ENCODE measurements at places on chromosomes 5 and 9.

DNA sequence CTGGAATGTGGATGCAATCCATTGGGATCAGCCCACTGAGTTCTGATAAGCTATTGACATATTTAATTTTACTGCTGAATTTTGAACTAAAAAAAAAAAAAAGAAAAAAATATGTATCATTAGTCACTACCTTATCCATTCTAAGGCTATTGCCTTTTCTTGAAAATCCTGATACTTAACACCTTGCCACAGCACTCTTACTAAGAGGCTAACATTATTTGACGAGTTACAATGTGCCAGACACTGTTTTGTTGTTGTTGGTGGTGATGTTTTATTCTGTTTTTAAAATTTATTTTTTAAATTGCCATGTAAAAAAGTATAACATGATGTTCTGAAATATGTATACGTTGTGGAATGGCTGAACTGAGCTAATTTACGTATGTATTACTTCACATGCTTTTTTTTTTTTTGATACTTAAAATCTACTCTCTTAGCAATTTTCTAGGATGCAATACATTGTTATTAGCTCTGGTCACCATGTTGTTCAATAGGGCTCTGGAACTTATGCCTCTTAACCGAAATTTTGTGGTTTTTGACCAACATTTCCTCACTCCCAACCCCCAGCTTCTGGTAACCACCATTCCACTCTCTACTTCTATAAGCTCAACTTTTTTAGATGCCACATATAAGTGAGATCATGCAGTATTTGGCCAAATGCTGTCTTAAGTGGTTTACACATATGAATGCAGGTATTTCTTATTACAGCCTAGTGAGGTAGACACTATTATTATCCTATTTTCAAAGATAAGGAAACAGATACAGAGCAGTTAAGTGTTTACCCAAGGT lies 134.8 kb upstream of the PCA3 start:
- no peak for DNase-seq

DNA sequence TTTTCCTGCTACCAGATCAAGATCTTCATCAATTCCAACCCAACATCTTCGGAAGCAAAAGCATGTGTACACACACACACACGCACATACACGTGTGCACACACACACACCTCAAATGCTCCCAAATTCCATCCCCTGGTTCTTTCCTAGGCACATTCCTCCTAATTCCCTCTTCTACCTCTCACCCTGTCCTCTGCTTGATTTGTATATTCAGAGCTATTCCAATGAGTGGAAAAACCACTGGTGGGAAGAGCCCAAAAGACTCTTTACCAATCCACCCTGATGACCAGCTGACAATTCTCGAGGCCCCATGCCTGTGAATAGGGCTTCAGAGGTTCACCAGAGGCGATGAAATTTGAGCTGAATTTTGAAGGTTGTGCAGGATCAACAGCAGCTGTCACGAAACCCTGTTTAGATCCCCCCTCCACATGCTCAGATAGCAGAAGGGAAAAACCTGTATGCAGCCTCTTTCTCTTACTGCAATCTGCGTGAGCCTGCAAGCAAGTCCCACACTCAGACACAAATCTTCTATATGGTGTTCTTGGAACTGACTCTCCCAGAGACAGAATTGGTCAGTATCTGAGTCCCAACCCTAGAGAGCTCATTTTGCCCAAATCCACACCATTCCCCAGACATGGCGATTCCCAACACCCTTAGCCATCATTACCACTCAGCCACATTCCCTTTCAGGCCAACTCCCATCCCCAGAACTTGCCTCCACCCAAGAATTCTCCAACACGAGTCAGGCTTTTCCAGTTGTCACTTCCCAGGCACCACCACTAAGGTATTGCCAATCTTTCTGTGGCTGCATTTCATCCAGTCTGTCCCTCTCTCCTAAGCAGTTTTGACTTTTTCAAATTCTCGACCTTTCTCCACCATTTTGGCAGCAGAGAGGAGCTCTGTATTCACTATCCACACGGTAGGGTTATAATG lies 4.3 kb upstream of the TRIO start:
- DNase-seq: no peak

DNA sequence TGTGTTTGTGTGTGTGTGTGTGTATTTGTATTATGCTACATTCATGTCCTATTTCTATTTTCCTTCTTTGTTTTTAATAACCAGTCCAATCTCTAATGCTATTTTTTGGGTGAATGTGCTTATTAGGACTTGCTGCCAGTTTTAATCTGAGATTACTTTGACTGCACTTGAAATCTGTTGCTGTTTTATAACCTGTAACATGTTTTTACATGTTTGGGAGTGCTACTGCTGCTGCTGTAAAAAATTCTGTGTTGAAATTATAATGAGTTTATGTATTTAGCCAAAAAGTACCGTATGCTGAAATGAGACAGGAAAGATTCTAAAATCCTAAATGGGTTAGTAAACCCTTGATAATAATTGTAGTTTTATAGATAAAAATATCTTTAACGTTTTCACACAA lies 104.7 kb upstream of the SSBP2 start:
- no peak for DNase-seq

GRCh38 chr9:2319421-2319820 lies 302.2 kb upstream of the VLDLR start:
- no peak for DNase-seq

DNA sequence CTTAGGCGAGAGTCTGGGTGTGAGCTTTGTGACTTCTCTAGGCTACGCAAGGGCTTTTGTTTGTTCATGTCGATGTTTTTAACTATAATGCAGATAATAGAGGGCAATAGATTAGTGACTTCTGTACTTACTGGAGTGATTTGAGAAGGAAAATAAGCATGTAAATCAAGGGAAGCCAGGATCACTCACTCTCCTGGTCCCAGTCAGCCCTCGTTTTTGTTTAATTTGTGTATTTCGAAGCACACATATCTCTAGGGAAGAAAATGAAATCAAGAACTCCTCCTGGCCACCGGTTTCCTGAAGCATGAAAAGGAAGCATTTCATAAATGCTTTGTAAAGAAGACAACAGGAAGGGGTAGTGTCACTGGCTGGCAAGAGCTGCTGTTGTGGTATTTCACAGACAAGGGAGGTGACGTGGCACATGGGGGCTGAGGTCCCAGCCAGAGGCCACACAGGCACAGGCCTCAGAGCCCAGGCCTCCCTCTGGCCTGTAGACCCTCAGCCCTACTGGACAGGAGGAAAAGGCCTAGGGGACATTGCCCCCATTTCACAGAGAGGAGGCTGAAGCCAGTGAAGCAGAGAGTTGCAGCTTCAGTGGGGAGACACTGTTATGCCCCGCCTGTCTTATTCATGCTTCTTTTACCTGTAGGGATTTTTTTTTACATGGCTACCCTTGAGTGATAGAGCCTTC lies 34.1 kb downstream of the IRF1 start:
- peak; percentile 82 for DNase-seq

GRCh38 chr9:133111808-133112662 lies 9.0 kb downstream of the RALGDS start:
- DNase-seq: no peak

DNA sequence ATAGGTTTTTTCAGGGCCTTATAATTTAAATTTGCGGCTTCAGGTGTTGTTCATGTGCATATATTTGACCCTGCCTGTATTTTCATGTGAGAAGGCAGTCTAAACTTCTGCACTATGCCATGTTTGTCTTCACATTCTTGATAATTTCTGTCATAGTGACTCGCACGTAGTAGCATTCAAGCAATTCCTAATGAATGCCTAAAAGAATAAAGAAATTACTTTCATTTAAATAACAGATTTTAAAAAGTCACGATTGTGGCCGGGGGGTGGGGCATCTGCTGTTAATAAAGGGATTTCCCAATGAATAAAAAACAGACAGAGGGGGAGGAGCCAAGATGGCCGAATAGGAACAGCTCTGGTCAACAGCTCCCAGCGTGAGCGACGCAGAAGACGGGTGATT lies 318.0 kb downstream of the ADAMTS6 start:
- no peak for DNase-seq

DNA sequence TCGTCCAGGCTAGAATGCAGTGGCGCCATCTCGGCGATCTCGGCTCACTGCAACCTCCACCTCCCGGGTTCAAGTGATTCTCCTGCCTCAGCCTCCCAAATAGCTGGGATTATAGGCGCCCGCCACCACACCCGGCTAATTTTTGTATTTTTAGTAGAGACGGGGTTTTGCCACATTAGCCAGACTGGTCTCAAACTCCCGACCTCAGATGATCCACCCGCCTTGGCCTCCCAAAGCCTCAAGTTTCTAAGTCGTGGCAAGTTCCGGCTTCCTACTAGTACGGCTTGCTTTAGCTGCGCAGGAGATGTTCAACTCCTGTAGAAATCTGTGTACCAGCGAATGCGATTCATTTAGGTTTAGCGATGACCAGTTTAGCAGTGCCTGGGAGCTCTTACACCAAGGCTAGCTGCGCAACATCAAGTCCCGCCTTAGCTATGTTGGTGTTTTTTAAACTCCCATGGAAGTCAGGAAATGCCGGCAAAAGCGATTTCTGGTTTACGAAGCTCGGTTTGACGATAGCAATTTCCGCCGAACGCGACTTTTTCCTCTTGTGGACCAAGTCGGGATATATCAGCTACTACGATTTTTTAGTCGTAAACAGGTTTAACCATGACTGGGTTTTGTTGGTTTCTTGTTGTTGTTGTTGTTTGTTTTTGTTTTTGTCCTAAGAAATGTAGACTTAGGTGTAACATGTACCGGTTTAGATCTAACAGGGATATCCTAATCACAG lies 46.4 kb downstream of the ANXA2R start:
- DNase-seq: peak; percentile 75

GRCh38 chr9:134055981-134056461 lies 11.8 kb downstream of the BRD3 start:
- DNase-seq: no peak

- DNase-seq: no peak
These were observed 38.6 kb downstream of the NFIB start for GRCh38 chr9:14275331-14275730.

DNA sequence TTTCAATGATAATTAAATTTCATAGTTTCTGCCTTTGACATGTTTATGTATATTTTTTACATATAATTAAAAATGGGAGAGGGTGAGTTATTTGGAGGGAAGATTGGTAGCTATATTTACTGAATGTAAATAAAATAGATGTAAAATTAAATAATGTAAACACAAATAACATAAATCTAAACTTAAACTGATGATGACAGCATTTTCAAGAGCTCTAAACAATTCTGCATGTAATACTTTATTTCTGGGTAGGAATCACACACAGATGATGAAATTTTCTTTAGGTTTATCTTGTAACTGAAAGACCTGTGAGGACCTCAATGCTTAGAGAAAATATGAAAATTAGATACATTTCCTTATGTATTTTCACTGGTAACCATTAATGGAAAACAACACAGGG lies 42.2 kb upstream of the RIOK2 start:
- DNase-seq: no peak

- DNase-seq: no peak
These were observed 12.8 kb upstream of the TEX48 start for GRCh38 chr9:114694719-114695269.

DNA sequence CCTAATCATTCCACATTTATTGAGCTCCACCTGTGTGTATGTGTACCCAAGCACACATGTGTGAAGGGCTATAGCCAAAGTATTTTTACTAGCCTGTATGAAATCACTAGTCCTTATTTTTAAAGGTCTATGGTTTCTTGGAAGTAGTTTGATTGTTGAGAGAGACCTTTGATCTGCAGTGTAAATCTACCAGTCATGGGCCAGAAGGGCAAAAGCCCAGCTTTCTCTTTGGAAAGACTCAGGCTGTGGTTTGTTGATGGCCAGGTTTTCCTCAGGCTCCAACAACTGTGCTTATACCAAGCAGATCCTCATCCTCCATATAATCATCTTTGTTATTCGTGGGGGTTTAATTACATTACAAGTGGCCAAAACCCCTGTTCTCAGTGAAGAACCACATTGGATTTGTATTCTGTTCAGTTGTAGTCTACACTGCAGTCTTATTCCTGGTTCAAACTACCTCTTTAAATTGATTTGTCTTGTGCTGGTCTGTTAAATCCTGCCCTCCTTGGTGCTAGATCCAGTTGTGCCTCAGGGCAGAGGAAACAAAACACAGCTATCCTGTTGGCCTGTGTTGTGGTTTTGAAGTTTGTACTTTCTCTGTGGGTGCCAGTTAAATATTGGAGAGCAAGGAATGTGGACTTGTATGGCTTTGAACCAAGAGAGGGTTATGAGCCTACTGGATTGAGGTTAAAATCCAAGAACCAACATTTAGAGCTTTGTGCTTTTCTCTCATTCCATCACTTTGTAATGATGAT lies 13.3 kb downstream of the CDC26 start:
- no peak for DNase-seq

- no peak for DNase-seq
These were observed 106.1 kb upstream of the CDH9 start for GRCh38 chr5:27144456-27144855.

- DNase-seq: no peak
These were observed 2.1 kb upstream of the GLIS3 start for GRCh38 chr9:4301971-4302427.

DNA sequence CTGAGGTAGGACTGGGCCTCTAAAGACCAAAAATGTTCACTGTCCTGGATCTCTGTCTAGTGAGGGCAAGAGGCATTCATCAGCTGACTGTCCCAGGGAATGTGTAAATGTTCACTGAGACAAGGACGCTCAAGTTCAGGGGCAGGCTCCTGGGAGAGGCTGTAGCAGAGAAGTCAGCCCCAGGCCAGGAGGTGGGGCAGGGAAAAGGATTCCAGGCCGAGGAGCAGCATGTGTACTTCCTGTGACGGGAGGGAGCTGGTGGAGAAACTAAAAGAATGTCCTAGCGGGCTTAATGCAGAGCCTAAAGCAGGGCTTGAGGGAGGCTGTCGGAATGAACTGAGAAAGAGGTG lies 205.8 kb downstream of the GABBR2 start:
- DNase-seq: no peak

- DNase-seq: peak; percentile 48
These were observed at the start of gene SIT1 for GRCh38 chr9:35650341-35651158. Gene SIT1 (minus strand): TSS chr9:35650931. CDS start chr9:35650853, 78 bp downstream.

DNA sequence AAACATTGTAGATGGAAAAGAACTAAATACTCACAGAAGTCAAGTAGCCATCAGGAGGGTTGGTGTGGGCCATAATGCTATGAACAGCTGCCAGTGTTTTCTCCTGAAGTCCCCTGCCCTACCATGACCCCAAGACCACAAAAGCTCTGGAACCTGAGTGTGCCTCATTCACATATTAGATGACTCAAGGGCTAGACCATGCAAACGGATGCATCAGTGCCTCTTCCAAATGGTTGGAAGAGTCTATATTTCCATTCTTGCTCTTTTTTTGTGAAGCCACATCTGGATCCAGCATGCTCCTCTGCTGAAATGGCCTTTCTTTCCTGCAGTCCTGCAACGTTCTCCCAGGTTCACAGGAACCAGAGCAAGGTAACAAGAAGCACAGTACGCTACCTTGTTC lies 136.6 kb upstream of the EPB41L4A start:
- DNase-seq: no peak

All from CD4-positive, alpha-beta T cell treated with Interleukin-1 beta for 1 hour (primary cell).